ENCODE measurements at places on chromosomes 5 and 9. TPM values are rescaled to one million over a fixed set of nuclear protein-coding genes. Genes with fewer than 3 reads are reported as not detected.

DNA sequence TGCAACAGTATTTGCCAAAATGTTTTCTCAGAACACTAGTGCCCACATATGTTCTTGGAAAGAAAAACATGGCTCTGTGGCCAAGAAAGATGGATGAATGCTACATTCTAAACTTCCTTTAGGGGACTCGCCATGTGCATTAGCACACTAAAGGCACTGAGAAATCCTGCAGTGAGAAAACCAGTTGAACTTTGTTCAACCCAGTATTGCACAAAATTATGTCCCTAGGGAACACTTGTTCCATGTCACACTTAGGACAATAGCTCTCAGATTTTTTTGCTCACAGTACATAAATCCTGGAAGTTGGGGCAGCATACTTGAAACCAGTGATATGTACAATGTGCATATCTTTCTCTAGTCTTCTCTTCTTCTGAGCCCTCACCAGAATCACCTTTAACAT is 96.6 kb downstream of the ADRB2 start:
- peak; percentile 24 for ATAC-seq

GRCh38 chr9:128222026-128222425 is 18.8 kb downstream of the DNM1 start:
- no peak for ATAC-seq

DNA sequence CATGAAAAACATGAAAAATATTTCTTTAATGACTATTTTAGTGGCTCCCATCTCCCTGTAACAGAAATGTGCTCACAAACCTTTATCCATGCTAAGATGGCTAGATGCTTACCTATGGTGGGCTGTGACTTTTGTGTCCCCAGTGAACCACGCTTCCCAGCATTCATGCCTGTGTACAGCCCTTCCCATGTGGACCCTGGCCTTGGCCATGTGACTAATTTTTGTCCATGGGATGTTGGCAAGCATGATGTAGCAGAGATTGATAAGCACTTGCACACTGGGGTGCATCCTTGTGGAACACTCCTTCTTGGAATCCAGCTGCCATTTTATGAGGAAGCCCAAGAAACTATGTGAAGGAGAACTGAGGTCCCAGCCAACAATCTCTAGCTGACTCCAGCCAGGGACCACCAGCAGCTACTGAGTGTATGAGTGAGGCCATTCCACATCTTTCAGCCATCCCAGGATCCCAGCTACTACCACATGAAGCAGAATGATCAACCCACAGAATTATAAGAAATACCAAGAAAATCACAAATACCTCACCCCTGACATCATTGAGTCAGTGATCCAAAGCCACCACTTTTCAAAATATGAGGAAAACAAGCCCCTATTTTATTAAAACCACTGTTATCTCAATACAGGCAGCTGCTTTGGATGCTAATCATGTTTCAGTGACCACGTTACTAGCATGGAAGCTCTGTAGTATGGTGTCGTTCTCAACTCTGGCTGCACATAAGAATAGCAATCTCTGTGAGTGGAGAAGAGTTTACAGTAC is 16.1 kb upstream of the RAI14 start:
- ATAC-seq: no peak

- ATAC-seq: no peak
Measured at GRCh38 chr9:135825435-135826187, 81.7 kb downstream of the CAMSAP1 start.

DNA sequence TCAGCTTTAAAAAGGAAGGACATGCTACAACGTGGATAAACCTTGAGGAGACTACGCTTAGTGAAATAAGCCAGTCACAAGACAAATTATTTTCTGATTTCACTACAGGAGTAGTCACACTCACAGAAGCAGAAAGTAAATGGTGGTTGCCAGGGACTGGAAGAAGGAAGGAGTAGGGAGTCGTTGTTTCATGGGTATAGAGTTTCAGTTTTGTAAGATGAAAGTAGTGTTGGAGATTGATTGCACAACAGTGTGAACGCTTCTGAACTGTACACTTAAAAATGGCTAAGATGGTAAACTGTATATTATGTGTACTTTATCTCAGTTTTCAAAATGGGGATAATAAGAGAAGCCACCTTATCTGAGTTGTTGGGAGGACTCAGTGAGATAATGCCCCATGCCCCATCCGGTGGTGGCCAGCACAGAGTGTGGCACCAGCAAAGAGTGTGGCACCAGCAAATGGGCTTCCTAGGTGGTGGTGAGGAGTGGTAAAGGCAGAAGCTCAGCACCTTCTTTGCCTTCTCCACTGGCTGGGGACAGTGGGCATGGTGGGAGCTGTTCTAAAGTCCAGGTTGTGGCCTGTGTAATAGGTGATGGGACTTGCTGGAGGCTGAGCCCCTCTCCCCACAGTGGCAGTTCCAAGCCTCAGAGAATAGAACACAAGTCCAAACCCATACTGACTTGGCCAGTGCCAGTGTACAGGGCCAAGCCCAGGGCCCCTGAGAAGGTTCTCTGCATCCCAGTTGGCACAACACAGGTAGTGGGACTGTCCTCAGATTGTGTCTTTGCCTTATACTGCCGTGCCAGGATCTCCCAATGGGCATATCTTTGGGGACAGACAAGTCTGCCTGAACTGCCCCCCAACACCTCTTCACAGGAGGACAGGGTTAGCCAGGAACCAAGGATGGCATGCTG is 4.4 kb downstream of the SLC22A4 start:
- ATAC-seq: no peak

- no peak for ATAC-seq
Measured at GRCh38 chr5:61286446-61287132, 45.5 kb upstream of the ZSWIM6 start.

GRCh38 chr9:130765137-130766020 is 69.7 kb upstream of the ABL1 start:
- ATAC-seq: no peak

GRCh38 chr9:10785255-10785654 is 172.5 kb upstream of the PTPRD start:
- ATAC-seq: no peak

DNA sequence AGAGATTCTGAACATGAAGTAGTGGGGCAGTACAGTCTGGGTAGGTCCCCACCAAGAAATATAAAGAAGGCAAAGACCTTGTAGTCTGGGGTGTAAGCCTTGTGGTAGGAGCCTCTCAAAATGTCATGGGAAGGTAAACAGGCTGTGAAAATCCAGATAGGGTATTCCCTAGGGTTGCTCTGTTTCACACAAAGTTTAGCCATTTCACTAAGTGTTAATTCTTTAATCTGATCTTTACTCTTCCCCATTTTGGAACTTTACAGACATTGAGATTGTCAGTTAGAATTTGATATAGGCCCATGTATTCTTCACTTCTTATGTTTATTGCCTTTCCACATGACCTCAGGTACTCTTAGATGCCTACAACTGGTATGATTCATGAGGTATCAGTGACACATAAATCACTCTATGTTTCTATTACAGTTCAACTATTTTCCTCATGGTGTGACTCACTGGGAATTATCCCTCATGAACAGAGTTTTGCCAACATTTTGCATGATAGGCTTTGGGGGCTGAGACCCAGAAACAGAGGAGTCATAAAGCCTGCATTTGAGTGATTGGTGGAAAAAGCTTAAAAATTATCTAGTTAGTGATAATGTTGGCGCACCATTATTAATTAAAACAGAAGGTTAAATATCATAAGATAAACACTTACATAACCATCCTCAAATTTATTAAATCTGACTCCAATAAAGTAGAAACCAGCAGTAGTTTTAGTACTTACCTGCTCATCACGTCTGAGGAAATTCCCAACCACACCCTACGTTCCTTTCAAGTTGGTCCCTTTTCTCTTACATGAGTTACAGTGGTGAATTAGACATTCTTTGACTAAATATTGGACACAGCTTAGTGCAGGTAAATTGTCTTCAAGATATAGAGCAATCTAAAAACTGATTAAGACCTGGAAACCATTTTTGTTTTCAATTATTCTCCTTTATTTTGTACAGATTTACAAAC is 399.8 kb upstream of the MEF2C start:
- ATAC-seq: no peak

DNA sequence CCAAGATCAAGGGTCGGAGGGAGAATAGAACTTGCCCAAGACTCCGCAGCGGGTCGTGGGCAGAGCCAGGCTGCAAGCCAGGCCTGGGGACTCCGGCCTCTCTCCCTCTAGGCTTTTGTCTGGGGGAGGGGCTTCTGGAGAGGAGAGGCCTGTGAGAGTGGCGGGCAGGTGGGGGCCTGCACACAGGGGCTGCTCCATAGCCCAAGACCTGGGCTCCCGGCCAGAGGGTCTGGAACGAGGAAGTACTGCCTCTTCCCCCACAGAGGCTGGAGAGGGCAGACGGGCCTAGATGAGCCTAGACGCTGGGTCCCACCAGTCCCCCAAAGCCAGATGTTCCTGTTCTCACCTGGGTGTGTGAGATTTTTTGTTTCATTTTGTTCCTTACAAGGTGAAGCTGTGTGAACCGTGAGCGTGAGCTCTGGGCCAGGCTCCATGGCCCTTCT is 5.2 kb upstream of the ST6GALNAC6 start:
- ATAC-seq: peak; percentile 59

DNA sequence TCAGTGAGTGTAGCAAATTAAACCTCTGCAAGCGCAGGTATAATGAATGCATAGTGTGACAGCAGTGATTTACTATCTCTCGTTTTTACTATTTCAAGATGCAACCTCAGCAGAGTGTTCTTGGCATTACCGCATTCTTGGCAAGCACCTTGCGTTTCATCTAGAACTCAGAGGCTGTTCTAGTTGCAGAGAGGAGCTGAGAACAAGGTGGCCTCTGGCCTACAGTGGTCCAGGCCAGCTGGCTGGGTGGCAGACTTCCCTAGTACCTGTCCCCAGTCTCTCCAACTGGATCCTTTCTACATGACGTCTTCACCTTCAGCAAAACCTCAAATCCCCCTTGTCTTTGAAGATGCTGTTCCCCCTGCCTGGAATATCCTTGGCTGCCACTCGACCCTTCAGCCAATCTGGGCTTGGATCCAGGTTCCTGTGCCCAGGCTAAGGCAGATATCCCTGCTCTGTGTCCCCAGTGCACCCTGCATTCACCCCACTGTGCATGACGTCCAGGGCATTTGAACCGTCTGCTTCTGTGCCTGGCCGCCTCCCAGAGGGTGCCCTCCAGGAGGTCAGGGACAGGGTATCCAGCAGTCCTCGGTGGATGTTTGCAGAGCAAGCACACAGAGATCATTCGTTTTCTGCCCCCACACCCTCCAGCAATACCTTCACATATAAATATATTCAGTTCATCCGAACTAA is 120.4 kb upstream of the CPEB4 start:
- no peak for ATAC-seq

DNA sequence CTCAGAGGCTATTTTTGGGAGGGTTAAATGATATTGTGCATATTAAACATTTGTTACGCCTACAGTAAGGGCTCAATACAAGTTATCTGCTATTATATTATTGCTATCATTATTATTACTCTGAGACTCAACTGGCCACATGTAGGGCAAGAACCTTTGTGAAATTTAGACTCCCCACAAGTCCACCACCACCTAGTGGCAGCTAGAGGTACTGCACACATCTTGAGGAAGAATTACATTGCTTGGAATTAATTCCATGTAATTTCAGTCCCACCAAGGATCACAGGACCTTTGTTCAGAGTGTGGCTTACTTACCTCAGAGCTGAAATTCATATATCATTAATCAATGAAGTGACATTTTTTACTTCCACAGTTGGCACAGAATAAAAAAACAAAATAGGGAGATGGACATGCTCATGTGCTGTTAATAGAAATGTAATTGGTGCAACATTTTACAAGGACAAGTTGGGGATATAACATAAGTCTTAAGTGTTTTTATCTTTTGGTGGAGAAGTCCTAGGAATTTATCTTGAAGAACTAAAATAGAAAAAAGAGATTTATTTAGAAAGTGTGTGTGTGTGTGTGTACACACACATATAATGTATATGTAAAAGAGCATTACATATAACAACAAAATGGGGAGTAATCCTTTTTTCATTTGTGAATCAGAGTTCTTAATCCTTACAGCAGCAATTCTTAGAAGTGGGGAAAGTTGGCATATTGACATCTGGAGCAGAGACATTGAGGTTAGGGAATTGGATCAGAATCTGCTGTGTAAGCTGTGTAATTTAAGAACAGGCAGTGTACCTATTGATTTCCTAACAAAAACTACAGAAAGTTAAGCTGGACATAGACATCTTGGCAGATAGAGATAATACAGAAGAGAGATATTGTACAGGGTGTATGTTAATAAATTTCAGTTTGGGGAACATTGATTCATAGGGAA is 11.2 kb downstream of the MSANTD3 start:
- peak; percentile 73 for ATAC-seq

DNA sequence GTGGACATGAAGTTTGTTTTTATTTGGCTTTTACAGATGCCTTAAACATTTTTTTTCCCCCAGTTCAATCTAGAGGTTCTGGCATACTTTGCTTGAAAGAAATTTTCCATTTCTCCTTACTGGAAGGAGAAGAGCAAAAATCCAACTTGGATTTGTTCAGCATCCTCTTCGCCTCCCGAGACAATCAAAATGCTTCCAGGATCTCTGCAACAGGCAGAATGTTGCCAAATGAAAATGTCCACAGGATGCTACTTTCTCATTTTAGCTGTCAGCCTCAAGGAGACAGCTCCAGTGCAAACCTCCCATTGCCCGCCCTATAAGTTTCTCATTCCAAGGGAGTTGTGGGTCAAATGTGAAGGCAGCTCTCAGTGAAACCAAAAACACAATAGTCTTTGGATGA is 1972.1 kb downstream of the MAT2B start:
- no peak for ATAC-seq

- peak; percentile 82 for ATAC-seq
Measured at GRCh38 chr5:145471831-145472612, 363.1 kb downstream of the PRELID2 start.

GRCh38 chr9:6628704-6629103 is 16.8 kb downstream of the GLDC start:
- ATAC-seq: peak; percentile 89

DNA sequence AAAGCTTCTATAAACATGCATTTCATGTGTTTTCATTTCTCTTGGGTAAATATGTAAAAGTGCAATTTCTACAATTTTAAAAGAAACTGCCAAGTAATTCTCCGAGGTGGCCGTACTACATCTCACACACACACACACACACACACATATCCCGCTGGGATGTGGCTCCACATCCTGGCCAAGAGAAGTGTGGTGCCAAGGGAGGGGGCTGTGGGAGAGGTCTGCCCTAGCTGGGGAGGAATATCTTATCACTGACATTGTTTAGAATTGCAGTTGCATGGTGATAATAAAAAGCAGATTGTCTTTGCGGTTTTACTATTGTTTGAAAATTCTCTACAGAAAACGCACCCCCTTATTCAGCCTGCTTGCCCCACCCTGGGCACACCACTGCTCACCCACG is 558.4 kb downstream of the BNC2 start:
- no peak for ATAC-seq

GRCh38 chr9:113151696-113152630 is 1.2 kb downstream of the SLC31A2 start:
- no peak for ATAC-seq

Gene FOXD4
- 0.28 TPM for total RNA-seq

Gene PNPLA7
- 1.0 TPM for total RNA-seq

Gene SPINK6
- 2.9 TPM for total RNA-seq

Gene FCN2
- 0.16 TPM for total RNA-seq

Gene SNX24
- total RNA-seq: 31.8 TPM

Gene CDX1
- total RNA-seq: not detected

Gene PTAR1
- total RNA-seq: 19.8 TPM

Measured in esophagus mucosa (tissue), 1 donor.